ENCODE measurements at places on chromosomes 12 and 14.

DNA sequence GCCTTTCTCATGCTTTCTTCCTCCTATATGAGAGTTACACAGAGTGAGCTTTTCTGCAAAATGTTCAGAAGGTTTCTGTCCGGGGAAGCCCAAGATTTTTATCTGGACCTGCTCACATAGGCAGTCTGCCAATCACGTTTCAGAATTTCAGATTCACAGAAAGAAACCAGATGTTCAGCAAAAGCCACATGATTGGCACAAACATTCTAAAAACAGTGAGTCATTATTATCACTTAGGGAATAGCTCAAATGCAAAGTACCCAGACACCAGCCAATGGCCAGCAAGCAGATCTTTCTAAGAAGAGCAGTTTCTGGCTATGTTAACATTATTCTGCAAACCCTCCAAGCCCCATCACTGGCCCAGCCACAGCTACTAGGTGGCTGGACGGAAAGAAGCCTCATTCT lies 1558.5 kb upstream of the TMEM132C start:
- no peak for DNase-seq

- peak; percentile 26 for DNase-seq
These were observed 1.4 kb downstream of the PLXNC1 start for GRCh38 chr12:94149781-94150239.

DNA sequence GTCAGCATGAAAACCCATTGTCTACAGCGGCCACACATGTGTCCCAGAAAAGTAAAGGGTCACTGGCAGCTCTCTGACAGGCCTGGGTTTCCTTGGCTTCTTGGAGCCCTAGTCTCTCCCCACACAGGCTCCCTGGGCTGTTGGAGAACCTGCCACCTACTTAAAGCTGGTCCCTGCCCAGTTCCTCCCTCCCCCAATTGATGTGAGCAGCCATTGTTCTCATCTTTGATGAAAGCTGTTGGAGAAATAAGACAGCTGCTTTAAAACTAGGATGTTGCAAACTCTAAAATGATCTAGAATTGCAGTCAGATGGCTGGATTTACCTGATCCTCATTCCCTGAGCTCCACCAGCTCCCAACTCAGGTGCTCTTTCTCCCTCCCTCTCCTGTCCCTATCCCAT lies 4.8 kb upstream of the PLEKHH1 start:
- DNase-seq: no peak

DNA sequence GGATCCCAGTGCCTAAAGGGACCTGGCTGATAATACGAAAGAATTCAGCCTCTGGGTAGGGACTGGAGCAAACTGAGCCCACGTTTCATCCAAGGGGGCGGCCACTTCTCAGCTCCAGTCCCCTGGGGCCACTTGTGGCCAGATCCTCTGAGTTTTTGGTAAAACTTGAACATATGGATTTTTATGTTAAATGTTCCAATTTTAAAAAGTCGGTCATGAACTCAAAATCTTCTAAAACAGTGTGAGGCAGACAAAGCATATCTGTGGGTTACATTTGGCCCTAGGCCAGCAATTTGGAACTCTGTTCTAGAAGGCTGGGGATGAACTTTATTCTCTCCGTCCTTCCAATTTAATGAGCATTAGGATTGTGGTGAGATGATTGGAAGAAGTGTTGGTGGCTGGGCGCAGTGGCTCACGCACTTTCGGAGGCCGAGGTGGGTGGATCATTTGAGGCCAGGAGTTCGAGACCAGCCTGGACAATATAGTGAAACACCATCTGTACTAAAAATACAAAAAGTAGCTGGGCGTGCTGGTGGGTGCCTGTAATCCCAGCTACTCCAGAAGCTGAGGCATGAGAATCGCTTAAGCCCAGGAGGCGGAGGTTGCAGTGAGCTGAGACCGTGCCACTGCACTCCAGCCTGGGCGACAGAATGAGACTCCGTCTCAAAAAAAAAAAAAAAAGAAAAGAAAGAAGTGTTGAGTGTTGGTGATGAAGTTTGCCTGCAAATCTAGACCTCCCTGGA lies 3.0 kb upstream of the PPP1CC start:
- DNase-seq: no peak

GRCh38 chr12:66467932-66468331 lies 165.6 kb downstream of the HELB start:
- DNase-seq: no peak

- DNase-seq: no peak
These were observed 4.5 kb downstream of the ARHGEF40 start for GRCh38 chr14:21074398-21075272.

DNA sequence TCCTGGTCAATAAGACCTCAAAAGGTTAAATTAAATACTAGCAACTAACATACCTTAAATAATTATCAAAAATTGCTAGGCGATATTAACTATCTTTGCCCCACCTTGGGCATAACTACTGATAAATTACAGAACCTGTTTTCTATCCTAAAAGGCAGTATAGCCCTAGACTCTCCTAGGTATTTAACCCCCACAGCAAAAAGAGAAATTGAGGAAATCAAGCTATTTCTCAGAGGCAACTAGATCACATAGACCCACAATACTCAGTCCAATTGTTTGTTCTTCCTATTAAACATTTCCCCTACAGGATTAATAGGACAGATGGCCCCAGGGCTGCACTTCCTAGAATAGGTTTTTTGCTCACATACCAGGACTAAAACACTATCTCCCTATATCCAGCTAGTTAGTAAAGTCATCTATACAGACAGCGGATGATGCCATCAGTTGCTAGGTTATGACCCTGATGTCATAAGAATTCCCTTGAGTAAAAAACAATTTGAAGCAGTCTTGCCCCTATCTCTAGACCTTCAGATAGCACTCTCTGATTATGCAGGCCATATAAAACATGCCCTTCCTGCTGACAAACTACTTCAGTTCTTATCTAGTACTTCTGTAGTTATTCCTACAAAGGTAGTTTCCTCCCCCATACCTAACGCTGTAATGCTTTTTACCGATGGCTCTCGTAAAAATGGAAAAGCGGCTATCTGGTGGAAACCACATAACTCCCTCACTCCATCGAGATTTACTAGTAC lies 118.4 kb downstream of the PPHLN1 start:
- no peak for DNase-seq

GRCh38 chr12:121974026-121974985 lies 47.4 kb upstream of the BCL7A start:
- DNase-seq: no peak

- DNase-seq: no peak
These were observed 126.9 kb upstream of the KRAS start for GRCh38 chr12:25377469-25378177.

GRCh38 chr12:71160585-71160984 lies 2.8 kb upstream of the TSPAN8 start:
- no peak for DNase-seq

DNA sequence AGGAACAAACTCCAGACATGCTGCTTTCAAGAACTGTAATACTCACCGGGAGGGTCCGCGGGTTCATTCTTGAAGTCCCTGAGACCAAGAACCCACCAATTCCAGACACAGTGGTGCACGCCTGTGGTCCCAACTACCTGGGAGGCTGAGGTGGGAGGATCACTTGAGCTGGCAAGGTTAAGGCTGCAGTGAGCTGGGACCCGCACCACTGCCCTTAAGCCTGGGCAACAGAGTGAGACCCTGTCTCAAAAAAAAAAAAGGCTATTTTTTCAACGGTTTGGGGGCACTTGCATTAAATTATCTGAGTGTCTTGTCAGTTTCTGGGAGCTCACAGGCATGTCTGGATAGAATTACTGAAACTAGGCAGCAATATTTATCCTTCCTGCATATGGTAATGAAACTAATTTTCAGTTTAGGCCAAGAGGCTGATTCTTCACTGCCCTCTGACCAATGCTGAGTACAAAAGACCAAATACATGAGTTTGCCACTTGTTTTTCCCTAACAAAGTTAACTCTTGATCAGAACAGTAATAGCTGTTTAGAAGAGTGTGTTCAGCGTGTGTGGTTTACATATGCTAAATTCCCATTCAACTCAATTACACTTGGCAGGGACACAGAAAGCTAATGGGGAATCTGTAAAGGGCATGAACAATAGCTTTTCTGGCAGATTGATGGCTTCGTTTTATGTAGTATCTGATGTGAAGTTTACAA lies 65.8 kb upstream of the RASSF3 start:
- no peak for DNase-seq

DNA sequence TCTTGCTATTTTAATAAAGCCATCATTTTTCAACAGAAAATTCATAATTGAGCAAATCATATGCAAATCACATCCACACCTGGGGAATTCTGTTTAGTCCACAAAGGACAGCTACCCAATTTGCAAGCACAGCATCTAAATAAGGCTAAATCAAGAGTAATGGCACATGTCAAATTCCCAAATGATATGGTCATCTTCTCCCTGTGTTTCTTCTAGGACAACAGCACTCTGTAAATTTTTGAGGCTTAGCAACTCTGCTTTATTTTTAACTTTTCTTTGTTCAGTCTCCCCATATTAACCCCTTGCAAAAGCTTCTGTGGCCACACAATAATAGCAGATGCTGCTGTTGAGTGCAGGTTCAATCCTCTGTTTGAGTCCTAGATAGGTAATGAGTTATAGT lies 155.6 kb upstream of the DAAM1 start:
- no peak for DNase-seq

DNA sequence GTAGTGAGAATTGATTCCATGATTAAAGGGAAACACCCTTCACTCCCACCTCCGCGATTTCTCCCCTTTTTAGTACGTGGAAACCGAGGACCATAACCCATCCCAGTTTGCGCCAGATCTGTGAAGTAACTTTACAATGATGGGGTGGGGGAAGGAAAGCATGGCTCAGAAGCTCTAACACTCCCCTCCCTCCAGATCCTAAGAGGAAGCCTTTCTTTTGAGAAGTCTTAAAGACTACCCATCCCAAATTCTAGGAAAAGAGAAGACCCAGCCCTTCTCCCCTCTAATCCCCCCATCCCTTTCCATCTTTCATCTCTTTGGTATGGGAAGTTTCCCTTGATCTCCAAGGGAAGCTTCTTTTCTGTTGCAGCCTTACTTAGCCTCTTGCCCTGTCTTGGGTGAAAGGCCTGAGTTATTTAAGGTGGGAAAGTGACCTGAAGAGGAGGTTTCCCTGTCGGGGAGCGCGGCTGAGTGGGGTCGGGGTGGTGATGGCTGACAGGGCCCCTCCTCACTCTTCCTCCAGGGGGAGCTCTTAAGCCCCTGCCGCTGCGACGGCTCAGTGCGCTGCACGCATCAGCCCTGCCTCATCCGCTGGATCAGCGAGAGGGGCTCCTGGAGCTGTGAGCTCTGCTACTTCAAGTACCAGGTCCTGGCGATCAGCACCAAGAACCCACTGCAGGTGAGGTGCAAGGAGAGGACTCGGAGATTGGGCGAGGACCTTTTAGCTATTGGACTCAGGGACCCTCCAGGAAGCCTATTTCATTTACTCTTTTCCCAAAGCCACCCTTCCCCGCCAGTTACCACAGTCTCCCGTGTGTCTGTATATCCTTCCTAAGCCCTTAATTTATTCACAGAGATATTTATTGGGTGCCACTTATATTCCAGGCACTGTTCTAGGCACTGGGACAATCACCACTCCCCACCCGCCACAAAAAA lies 1.8 kb downstream of the MARCHF9 start:
- no peak for DNase-seq

- DNase-seq: no peak
These were observed 49.6 kb downstream of the ST8SIA1 start for GRCh38 chr12:22284871-22285270.

DNA sequence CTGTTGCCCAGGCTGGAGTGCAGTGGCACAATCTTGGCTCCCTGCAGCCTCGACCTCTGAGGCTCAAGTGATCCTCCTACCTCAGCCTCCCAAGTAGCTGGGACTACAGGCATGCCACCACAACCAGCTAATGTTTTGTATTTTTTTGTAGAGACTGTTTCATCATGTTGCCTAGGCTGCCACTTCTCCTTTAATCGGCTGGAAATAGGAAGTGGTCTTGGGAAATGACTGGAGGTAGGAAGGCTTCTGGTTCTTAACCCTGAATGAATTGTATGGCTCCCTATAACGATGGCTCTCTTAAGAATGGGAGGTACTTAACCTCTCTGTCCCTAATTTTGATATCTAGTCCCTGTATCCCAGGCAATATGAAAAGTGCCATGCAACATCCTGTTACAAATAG lies 113.9 kb upstream of the USP15 start:
- no peak for DNase-seq

GRCh38 chr12:97754306-97754705 lies 291.7 kb downstream of the RMST start:
- no peak for DNase-seq

DNA sequence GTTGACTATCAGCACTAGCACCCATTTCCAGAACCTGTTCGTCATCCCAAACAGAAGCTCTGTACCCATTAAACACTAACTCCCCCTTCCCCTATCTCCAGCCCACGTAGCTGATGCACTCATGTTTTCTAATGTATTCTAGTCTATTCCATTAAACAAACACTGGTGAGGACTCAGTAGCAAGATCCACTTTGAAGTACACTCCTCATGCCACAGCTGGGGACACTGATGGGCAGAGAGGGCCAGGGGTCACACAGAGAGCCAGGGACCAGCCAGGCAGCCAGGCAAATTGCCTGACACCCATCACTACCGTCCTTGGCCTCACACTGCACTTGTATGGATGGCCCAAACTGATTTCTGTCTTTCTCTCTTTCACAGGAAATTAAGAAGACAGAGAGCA lies 269.9 kb upstream of the DIO3 start:
- no peak for DNase-seq

DNA sequence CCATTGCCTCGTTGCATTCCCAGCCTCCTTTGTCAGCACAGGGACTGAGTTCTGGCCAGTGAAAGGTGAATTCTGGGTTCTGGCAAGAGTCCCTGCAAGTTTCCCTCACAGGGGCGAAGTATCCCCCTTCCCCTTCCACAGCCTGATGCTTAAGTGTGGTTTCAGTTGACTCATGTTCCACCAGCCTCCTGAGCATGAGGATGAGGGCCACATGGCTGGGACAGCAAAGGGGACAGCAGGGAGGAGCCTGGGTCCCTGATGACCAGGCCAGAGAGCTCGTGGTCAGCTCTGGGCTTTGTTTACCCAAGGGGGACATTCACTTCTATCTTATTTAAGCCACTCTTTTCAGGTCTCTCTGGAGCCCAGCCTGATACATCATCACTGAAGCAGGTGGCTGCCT lies 36.5 kb downstream of the CACNA2D4 start:
- no peak for DNase-seq

- DNase-seq: no peak
These were observed 28.2 kb downstream of the KIAA0586 start for GRCh38 chr14:58455593-58456265.

- DNase-seq: no peak
These were observed 45.0 kb downstream of the LRTM2 start for GRCh38 chr12:1865284-1865866.

DNA sequence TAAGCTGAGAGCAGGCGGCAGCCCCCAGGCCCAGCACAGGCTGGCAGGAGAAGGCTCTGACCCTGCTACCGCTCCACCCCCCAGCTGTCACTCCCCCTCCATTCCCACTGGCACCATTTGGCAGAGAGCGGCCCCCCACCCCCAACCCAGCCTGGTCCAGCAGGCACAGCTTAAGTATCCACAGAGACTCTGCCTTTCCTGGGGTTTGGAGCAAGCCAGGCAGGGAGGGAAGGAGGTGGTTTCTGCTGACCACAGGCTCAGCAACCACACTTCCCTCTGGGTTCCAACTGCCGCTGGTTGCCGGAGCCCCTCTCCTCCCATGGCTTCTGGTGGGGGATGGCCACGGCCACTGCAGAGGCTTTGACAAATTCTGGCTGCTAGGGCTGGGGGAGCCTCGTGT lies 30.5 kb upstream of the CCND2 start:
- DNase-seq: no peak

All from posterior cingulate gyrus (tissue), 11 donors.